ENCODE measurements at places on chromosomes 6 and 20.

- DNase-seq = no peak
Observed at GRCh38 chr6:35498422-35499067, 1.7 kb upstream of the TEAD3 start.

GRCh38 chr6:169321546-169321945 is 67.9 kb upstream of the THBS2 start:
- DNase-seq = no peak

DNA sequence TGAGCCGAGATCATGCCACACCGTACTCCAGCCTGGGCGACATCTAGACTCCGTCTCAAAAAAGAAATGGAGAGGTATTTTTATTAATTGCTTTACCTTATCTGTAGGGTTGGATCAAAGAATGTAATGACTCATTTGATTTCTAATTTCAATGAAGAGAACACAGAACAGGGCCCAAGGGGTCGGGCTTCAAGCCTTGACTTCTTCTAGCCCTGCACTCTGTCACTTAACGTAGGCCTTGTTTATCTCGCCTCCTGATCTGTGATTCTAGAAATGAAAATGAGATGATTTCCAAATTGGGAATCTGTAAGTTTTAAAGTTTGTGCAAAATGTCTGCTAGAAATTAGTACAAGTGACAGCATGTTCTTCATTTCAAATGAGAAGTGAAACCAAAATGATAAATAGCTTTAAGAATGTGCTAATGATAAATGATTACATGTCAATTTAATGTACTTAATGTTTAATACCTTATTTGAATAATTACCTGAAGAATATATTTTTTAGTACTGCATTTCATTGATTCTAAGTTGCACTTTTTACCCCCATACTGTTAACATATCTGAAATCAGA is 180.5 kb downstream of the SLC16A10 start:
- no peak for DNase-seq

GRCh38 chr6:11852061-11852651 is 73.6 kb upstream of the ADTRP start:
- no peak for DNase-seq
